Stimulated activated CD8-positive, alpha-beta memory T cell treated with anti-CD3 and anti-CD28 coated beads, Interleukin-4, amount 100 ng/mL, for 1 hour (primary cell): ENCODE measurements at places on chromosomes 7 and 10.

GRCh38 chr7:12641196-12641595, 46.2 kb upstream of the ARL4A start:
- no peak for DNase-seq

DNA sequence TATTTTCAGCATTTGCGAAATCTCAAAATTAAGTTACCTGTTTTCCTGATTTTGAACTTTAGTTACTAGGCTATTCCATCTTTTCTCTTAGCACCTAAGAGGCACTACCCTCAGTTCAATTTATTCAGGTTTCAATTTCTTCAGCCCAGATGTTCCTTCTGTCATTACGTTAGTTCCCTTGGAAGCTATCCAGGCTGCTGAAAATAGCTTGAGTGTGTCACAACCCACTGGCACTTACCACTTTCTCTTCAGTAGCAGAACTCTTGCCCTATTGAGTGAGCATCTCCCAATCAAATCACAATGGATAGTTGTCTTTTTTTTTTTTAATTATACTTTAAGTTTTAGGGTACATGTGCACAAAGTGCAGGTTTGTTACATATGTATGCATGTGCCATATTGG, 332.7 kb upstream of the LRGUK start:
- DNase-seq, result no peak

DNA sequence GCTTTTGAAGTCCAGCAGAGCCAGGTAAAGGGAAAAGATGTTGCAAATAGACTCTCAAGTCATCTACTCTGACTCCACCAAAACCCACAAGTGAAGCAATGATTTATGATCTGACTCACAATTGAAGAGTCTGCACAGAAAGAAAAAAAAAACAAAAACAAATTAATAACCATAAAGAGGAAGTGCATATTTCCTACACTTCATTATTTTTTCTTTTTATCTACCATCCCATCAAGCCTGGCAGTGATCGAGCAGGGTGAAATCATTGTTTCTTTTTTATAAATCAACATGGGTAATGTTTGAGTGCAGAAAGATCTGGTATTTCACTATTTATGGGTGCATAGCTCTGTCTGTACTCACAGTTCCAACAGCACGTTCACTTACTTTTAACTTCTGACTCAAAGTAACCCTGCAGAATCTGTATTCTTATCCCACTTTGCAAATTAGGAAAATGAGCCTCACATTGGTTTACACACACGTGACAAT, 829.0 kb downstream of the TNS3 start:
- no peak for DNase-seq

DNA sequence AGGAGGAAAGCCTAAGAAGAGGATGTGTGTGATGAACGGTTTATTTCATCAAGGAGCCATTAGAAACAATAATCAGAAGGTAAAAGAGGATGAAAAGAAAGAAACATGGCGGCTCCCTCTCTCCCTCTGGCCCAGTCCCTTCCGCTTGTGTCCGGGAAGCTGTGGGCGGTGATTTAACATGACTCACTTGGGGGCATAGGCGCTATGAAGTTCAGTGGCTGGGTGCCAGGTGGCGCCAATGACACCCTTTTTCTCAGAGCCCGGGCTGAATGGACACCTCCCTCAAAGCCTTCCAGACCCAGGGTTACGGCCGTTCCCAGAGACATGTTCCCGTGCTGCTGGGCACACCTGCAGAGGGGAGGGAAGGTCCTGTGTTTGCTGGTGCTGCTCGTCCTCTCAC, 244.0 kb downstream of the SKAP2 start:
- DNase-seq, result no peak

DNA sequence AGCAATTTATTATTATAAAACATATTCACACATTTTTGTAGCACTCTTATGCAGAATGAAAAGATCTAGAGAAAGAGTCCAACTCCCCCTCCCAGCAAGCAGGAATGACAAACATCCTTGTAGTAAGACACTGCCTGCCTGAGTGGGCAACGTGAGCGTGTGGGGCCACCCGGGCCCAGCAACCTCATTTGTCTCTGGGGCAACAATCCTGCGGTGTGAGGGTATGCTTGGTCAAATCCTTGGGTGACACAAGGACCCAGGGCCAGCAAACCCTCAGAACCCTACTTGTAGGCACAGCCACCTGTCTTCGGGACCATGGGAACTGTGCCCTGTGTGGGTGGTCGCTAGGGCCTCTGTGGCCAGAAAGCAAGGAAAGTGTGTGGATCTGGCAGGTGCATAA, 10.7 kb downstream of the RHEB start:
- no peak for DNase-seq

DNA sequence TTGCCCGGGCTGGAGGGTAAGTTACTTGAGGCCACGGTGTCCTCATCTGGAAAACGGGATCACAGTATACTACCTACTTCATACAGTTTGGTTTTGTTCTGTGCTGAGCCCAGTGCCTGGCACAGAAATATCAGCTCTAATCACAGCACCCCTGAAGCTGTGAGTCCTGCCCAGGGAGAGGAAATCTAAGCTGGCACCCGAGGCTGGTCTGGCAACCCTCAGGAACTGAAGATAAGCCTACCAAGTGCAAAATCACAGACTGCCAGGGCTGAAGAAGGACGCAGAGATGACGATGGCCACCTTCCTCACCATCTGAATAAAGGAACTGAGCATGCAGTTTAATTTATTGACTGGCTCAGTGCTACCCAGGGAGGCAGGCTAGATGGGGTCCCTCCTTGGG, 7.7 kb upstream of the TMEM120A start:
- DNase-seq, result no peak

GRCh38 chr10:63253040-63253439, 119.9 kb downstream of the NRBF2 start:
- DNase-seq, result no peak

DNA sequence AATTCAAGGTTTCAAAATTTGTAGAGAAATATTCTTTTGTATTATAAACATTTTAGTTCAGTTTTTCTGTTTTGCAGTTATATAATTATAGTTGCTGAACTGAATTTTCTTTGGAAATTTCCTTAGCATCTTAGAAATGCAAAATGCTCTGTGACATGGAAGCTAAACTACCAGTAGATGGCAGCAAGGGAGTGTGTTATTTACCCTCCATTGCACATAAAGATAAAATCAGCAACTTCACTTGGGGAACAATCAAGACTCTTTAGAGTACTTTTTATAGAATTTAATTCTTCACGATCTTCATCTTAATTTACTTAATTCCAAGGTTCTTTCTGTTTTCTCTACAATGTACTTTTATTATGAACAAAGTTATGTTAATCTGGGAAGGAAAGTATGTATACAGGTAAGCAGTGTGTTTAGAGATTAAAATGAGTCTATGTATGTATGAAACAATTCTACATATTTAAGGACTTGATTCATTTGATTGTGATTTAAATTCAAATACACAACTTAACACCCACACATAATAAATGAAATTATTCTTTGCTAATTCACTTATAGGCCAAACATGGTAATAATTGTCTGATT, 404.2 kb downstream of the THSD7A start:
- DNase-seq, result no peak

- no peak for DNase-seq
These were observed 7.0 kb downstream of the PTF1A start for GRCh38 chr10:23198940-23199767.

- peak; percentile 24 for DNase-seq
These were observed 64.6 kb downstream of the GSAP start for GRCh38 chr7:77351539-77352004.

- no peak for DNase-seq
These were observed 121.2 kb downstream of the ZMIZ1 start for GRCh38 chr10:79189853-79190435.

DNA sequence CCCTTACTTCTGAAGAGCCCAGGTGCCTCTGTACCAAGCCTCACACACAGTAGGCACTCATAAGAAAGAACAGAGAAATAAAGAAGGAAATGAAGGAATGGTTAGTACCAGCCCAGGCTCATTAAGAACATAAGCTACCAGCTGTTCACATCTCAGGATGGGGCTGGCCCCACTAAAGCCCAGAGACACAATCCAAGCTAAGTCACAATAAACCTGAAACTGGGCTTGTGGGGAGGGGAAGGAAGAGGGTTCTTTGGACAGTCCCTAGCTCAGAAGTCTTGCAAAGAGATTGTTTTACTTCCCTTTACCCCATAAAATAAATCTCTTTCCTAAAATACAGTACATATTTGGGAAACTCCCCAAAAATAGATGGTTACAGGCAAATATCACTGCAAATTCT, 24.3 kb downstream of the FBXW4 start:
- no peak for DNase-seq

GRCh38 chr7:120512701-120513100, 239.7 kb downstream of the KCND2 start:
- DNase-seq, result no peak

- DNase-seq, result no peak
These were observed 61.7 kb downstream of the PTF1A start for GRCh38 chr10:23253780-23254179.

GRCh38 chr10:9869606-9870176, 1148.0 kb upstream of the CELF2 start:
- no peak for DNase-seq

DNA sequence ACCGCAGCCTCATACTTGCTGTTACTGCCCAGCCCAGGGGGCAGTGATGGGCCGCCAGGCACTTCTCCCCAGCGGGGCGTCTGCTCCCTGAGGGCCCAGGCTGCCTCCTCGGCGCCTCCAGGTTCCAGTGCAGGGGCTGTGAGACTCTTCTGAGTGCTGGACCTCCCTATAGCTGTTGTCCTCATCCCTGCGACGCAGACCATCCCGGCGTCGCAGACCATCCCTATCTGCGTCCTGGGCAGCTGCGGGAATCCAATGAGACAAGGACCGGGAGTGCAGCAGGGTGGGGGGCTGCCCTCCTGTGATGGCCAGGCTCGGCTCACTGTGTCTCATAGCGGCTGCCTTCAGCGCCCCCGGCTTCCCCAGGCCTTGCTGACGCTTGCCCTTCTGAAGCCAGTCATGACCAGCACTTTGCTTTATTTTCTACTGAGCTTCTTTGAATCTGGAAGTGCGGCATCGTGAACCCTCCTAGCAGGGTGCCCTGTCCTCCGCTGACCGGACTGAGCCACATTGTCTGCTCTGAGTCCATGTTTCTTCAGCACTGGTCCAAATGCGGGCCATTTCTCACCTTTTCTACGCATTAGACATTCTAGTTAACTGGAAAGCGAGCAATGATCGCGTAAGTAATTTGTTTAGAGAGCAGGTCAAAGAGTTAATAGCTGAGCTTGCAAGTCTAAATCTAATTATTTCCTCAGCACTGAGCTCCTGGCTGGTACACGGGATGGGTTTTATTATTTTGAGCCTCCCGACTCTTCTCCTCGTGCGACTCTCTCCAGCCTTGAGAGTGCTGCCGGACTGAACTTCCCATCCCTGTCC, 339.5 kb downstream of the WDR37 start:
- DNase-seq, result no peak

- DNase-seq, result no peak
These were observed 62.7 kb downstream of the SEMA3E start for GRCh38 chr7:83586281-83586680.

GRCh38 chr7:90192876-90193750, 18.4 kb upstream of the STEAP2 start:
- DNase-seq, result no peak

DNA sequence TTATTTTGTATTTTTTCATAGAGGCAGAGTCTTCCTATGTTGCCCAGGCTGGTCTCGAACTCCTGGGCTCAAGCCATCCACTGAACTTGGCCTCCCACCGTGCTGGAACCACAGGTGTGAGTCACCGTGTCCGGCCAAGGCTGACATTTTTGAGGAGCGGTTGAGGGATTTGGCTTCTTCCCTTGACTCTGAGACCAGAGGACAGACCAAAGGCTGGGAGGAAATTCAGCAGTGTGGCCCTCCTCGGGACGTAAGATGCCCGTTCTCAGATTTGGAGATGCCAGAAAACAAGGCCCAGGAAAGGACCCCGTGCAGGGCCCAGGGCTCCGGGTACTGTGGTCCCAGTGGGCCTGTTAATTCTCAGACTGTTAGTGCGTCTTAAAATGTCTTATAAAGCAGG, 146.2 kb downstream of the WDR37 start:
- no peak for DNase-seq

GRCh38 chr7:11748884-11749283, 83.1 kb downstream of the THSD7A start:
- no peak for DNase-seq

GRCh38 chr10:97497572-97498075, 598 bp downstream of the MMS19 start:
- peak; percentile 33 for DNase-seq

DNA sequence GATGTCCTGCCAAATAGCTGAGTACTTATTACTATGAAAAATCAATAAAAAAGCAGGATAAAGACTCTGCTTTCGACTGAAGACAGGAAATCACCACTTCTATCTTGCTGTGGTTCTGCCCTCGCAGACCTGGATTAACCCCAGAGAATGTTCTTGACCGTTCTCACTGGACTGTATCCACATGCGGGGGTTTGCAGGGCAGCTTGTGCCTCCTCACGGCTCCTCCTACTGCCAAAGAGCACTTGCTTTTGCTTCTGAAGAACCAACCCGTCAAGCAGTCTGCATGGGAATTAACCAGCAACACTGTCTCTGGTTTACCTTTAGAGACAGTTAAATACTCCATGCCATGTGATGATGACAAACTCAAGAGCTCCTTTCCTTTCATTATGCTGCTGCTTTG, 184.0 kb downstream of the GFRA1 start:
- no peak for DNase-seq

DNA sequence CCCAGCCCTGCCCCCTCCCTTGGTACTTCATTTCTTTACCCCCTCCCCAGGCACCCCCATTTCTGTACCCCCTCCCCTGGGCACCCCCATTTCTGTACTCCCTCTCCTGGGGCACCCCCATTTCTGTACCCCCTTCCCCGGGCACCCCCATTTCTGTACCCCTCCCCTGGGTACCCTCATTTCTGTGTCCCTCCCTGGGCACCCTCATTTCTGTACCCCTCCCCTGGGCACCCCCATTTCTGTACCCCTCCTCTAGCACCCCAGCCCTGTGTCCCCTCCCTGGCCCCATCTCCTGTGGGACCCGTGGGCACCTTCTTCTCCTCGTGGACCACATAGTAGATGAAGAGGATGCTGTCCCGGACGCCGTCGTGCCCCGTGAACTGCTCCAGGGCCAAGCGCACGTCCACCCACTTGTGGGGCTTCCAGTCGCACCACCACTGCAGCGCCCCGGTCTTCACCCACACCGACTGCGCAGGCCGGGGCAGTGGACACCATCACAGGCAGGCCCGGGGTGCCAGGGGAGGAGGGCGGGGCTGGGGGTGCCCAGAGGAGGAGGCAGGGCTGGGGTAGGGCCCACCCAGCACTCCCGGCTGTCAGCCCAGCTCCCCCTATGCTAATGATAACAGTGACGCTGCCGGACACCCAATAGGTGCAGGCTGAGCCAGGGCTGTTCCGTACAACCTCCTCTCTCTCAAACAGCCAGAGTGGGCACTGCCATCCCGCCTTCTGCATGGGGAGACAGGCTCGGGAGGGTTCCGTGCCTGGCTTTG, 20.4 kb downstream of the TECPR1 start:
- DNase-seq, result no peak

GRCh38 chr10:6958711-6959110, 378.6 kb upstream of the PRKCQ start:
- DNase-seq, result no peak

- no peak for DNase-seq
These were observed 57.5 kb upstream of the SHH start for GRCh38 chr7:155869784-155870076.
